ENCODE measurements at places on chromosomes 2 and 18.

DNA sequence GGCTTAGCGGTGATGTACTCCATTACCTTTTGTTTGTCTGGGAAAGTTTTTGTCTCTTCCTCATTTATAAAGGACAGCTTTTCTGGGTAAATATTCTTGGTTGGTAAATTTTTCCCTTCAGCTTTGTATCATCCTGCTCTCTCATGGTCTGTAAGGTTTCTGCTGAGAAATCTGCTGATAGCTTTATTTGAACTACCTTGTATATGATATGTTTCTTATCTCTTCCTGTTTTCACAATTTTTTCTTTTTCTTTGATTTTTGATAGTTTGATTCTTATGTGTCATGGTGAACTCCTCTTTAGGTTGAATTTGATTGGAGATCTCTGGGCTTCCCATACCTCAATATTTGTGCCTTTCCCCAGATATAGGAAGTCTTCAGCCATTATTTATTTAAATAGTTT lies 44.7 kb downstream of the MSTN start:
- H3K4me3 ChIP-seq, result no peak overlapping the region
- no peaks in the 10 kb centered on the region for H3K4me1 ChIP-seq
- no peaks in the 10 kb centered on the region for H3K36me3 ChIP-seq

DNA sequence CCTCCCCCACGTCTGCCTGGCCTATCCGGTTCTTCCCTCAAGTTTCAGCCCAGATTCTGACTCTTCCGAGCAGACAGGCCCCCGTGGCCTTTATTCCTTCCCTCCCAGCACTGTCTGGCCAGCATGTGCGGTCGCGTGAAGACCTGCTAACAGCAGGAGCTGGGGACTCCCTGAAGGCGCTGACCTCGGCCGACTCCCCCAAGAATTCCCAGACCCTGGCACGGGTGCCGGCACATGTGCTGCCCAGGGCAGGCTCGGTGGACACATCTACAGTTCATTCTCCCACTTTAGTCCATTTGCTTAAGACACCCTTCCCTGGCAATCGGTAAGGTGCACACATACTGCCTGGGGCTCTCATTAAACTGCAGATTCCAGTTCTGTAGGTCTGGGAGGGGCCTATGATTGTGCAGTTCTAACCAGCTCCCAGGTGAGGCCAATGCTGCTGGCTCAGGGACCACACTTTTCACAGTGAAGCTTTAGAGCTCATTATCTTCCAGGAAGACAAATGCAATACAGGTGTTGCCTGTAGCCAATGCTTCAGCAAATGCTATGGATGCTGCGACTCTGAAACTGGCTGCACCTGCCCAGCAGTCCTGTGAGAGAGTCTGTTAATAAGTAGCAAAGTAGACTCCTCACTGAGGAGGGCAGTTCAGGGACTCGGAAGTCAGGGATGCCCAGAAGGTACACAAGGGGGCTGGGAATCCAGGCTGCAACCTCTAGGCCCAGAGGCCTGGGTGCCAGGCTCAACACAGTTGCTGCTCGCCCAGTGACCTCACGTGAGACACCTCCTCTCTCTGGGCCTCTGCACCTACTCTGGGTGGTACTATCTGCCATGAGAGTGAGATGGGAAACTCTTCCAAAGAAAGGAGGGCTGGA lies 45.4 kb upstream of the TAF1B start:
- H3K36me3 ChIP-seq, result no peaks in the 10 kb centered on the region
- DNase-seq, result no peak
- H3K4me1 ChIP-seq, result no peaks in the 10 kb centered on the region
- no peak overlapping the region for H3K27ac ChIP-seq
- no peaks in the 10 kb centered on the region for H3K27me3 ChIP-seq

DNA sequence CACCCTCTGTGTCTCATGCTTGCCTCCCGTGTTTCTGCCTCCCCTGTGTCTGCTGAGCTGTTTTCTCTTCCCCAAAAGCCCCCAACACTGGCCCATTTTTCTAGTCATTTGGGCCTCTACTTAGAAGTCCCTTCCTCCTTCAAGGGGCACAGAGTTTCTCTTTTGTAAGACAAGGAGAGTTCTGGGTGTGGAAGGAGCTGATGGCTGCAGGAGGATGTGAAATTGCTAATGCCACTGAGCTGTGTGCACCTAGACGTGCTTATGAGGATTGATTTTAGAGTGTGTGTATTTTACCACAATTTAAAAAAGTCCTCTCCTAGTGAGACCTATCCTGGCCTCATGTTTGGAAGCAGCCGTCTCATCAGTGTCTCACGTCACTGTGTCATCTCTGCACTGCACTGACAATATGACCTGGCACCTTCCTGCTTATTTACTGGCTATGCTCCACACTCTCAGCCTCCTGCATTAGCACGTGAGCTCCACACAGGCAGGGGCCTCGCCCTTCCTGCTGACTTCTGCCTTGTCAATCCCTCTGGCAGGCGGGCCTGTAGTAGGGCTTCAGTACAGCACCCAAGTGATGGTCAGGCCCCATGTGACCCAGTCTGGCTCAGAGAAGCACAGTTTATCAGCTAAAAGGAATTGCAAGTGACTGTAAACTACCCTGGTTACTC lies 8.0 kb upstream of the MBP start:
- no peaks in the 10 kb centered on the region for H3K27me3 ChIP-seq
- H3K4me1 ChIP-seq, result no peaks in the 10 kb centered on the region
- peak; percentile 83 for DNase-seq

GRCh38 chr2:200324362-200324761 lies 17.9 kb downstream of the SPATS2L start:
- peaks cover 14% of the 10 kb centered on the region for H3K4me1 ChIP-seq
- no peak overlapping the region for H3K27ac ChIP-seq

DNA sequence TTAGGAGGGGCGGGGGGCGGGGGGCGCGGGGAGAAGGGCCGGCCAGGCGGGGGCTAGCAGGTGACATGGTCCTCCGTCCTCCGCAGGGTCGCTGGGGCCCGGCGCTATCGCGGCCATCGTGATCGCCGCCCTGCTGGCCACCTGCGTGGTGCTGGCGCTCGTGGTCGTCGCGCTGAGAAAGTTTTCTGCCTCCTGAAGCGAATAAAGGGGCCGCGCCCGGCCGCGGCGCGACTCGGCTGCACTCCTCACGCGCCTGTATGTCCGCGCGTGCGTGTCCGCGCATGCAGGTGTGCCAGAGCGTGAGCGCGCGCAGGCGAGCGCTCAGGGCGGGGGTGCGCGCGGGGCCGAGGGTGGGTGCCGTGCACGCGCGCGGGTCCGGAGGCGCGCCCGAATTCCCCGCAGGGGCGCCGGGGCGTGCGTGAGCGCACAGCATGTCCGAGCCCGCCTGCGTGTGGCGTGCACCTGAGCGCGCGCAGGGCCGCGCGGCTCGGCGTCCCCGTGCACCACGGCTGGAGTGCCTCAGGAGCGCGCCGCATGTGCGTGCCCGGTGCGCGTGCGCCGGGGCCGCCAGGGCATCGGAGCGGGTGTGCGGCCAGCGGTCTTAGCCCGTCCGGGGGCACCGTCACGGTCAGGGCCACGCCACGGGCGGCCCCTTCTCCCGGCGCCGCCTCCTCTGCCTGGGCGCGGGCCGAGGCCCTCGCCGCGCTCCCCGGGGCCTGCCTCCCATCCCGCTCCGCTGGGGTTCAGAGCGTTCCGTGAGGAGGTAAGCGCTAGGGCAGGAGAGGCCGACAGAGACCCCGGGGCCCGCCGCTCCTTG lies 6.3 kb downstream of the SNORC start:
- H3K4me1 ChIP-seq, result peaks cover 4% of the 10 kb centered on the region
- DNase-seq, result peak; percentile 82

DNA sequence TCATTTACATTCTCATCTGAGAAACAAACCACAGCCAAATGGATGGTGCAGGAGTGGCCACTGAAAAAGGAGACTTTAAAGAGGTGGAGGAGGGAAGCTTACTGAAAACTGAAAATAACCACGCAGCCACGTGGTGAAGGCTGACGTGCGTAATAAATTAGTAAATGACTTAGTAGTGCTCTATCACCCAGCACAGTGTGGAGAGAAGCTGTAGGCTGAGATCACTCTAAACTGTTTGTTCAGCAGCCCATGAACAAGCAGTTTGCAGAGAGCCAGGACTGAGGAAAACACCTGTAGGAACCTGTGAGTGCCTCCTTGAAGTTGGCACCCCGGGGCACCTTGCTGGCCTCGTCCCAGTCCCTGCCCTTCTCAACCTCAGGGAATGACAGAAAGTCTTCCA lies 193.0 kb downstream of the TXNL1 start:
- H3K27ac ChIP-seq, result no peak overlapping the region
- no peaks in the 10 kb centered on the region for H3K4me1 ChIP-seq
- H3K36me3 ChIP-seq, result no peaks in the 10 kb centered on the region
- no peak overlapping the region for H3K4me3 ChIP-seq

DNA sequence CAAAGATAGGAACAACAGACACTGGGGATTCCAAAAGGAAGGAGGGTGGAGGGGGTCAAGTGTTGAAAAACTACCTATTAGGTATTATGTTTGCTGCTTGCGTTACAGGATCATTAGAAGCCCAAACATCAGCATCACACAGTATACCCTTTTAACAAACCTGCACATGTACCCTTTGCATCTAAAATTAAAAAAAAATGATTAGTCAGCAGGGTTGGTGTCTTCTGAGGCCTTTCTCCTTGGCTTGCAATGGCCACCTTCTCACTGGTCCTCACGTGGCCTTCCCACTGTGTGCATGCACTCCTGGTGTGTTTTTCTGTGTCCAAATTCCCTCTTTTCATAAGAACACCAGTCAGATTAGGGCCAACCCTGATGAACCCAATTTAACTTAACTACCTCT lies 5.6 kb upstream of the IMPA2 start:
- H3K4me1 ChIP-seq, result no peaks in the 10 kb centered on the region
- no peaks in the 10 kb centered on the region for H3K36me3 ChIP-seq
- H3K27me3 ChIP-seq, result no peaks in the 10 kb centered on the region
- no peak for DNase-seq
- no peak overlapping the region for H3K27ac ChIP-seq

DNA sequence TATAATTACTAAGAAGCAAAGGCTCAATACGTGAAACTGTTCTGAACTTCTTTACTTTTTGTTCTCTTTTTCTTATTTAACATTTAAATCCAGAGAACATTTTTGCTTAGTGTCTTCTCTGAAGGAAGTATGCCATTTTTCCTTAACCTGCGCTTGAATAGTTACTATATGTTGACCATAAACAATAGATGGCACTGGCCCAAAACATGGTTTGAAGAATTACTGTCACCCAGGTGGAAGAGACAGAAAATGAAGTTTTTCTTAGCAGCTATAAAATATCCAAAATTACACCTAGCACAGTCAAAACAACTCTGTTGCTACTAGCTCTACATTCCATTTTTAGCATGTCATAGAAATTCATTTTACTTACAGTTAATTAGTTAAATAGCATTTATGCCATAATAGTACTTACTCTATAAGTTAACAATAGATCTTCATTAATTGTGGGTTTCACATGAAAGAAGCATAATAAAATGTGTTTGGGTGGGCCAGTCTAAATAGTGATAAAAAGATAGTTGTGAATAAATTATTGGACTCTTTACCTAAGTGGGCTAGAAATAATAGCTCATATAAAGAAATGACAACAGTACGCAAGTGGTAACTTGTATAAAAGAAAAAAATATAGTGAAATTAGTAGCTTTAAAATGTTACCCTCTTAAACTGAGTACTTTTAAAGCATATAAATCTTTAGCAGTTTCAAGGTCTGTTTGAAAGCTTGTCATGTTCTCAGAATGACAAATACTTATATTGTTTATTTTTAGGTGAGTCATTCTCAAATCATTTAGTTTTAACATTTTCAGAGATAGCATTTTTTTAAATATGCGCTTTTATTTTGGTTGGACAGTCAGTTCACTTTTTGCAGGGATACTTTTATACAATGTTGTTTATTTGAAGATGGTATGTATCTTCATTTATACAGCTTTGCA lies 3.7 kb downstream of the ETAA1 start:
- no peaks in the 10 kb centered on the region for H3K27me3 ChIP-seq
- H3K4me3 ChIP-seq, result no peak overlapping the region
- no peaks in the 10 kb centered on the region for H3K36me3 ChIP-seq
- H3K4me1 ChIP-seq, result no peaks in the 10 kb centered on the region

GRCh38 chr18:54717673-54718407 lies 110.4 kb upstream of the RAB27B start:
- DNase-seq, result no peak
- no peaks in the 10 kb centered on the region for H3K36me3 ChIP-seq
- no peak overlapping the region for H3K27ac ChIP-seq
- no peaks in the 10 kb centered on the region for H3K27me3 ChIP-seq

DNA sequence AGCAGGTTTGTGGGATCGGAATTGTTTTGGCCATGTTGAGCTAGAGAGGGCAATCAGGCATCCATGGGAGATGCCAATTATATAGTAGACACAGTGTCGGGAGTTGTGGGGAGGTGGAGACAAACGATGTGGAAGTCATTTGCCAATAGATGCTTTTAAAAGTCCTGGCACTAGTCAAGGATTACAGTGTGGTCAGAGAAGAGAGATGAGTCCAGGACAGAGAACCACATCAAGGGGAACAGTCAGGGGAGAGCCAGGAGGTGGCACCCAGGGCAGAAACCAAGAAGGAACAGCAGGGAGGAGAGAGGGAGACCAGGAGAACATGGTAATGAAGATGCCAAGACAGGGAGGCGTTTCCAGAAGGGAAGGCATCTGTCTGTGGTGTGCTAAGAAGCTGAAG lies 81.2 kb downstream of the ARL4C start:
- no peak overlapping the region for H3K27ac ChIP-seq
- H3K27me3 ChIP-seq, result no peaks in the 10 kb centered on the region
- no peaks in the 10 kb centered on the region for H3K36me3 ChIP-seq

GRCh38 chr2:10493634-10494281 lies 45.6 kb upstream of the ODC1 start:
- no peak overlapping the region for H3K4me3 ChIP-seq
- no peaks in the 10 kb centered on the region for H3K36me3 ChIP-seq
- H3K27me3 ChIP-seq, result no peaks in the 10 kb centered on the region
- DNase-seq, result peak; percentile 53

- no peak for DNase-seq
- peaks cover 3% of the 10 kb centered on the region for H3K4me1 ChIP-seq
- H3K4me3 ChIP-seq, result no peak overlapping the region
- H3K36me3 ChIP-seq, result no peaks in the 10 kb centered on the region
- H3K27me3 ChIP-seq, result no peaks in the 10 kb centered on the region
- H3K27ac ChIP-seq, result peak overlapping the region; percentile 7
Measured at GRCh38 chr2:232315049-232315922, 63.3 kb upstream of the ALPP start.

DNA sequence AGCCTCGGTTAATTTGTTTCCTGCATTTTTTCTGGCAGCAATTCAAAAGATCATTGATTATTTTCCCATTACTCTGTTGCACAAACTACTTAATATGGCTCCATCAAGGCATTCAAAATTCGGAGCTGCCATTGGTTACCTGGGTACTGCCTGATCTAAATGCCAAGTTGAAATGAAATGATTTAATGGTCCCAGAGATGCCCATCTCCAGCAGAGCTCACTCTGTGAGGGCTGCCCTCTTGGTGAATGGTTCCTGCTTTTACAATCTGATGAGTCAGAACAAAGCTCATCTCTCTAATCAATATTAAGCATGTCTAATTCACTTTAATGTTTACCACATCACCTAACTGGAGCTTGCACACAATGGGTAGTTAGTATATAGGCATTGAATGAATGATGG lies 126.1 kb downstream of the CTNNA2 start:
- no peak overlapping the region for H3K4me3 ChIP-seq
- DNase-seq, result no peak
- H3K36me3 ChIP-seq, result no peaks in the 10 kb centered on the region
- no peaks in the 10 kb centered on the region for H3K4me1 ChIP-seq
- no peak overlapping the region for H3K27ac ChIP-seq
- no peaks in the 10 kb centered on the region for H3K27me3 ChIP-seq

GRCh38 chr2:98917031-98917471 lies 19.0 kb downstream of the CRACDL start:
- H3K4me1 ChIP-seq, result no peaks in the 10 kb centered on the region
- H3K27ac ChIP-seq, result no peak overlapping the region
- DNase-seq, result no peak
- H3K36me3 ChIP-seq, result no peaks in the 10 kb centered on the region
- H3K27me3 ChIP-seq, result no peaks in the 10 kb centered on the region

Measured in right lobe of liver (tissue), 6 donors.